ENCODE measurements at places on chromosomes 5 and 9. TPM values are rescaled to one million over a fixed set of nuclear protein-coding genes. Genes with fewer than 3 reads are reported as not detected.
A peak's percentile ranks its signal among the peaks of the same experiment; 100 is the strongest.

DNA sequence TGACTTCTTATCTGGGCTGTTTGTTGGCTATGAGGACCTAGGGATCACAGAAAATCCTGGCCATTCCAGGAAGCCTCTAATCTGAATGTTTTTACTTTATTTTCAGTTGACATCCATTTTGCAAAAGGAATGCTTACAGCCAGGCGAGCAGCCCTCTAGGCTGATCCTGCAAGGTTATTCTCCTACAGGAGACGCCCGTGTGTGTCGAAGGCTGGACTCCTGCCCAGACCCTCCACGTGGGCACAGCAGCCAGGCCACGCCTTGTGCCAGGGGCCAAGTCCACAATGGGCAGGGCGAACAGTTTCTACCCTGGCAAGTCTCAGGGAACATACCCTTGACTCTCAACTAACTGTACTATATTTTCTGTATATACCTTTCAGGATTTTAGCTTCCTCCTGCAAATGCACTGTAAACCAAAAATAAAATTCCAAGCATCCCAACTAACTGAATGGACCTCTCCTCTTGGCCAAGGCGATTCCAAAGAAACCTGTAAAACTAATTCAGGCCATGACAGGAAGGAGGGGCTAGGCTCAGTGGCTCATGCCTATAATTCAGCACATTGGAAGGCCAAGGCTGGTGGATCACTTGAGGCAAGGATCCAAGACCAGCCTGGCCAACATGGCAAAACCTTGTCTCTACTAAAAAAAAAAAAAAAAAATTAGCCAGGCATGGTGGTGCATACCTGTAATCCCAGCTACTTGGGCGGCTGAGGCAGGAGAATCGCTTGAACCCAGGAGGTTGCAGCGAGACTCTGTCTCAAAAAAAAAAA lies 5.7 kb downstream of the CMBL start:
- H3K27ac ChIP-seq = no peak overlapping the region
- DNase-seq = no peak
- no peaks in the 10 kb centered on the region for H3K27me3 ChIP-seq
- H3K4me3 ChIP-seq = no peak overlapping the region
- H3K4me1 ChIP-seq = peaks cover 4% of the 10 kb centered on the region

GRCh38 chr9:117555964-117556629 lies 141.2 kb upstream of the ASTN2 start:
- H3K27me3 ChIP-seq = no peaks in the 10 kb centered on the region
- no peaks in the 10 kb centered on the region for H3K36me3 ChIP-seq
- H3K27ac ChIP-seq = no peak overlapping the region
- H3K4me1 ChIP-seq = no peaks in the 10 kb centered on the region
- DNase-seq = no peak
- no peak overlapping the region for H3K4me3 ChIP-seq

- H3K4me1 ChIP-seq = peaks cover 10% of the 10 kb centered on the region
- H3K27me3 ChIP-seq = no peaks in the 10 kb centered on the region
- no peaks in the 10 kb centered on the region for H3K36me3 ChIP-seq
- peak; percentile 86 for DNase-seq
Measured at GRCh38 chr9:16058131-16058549, 505.3 kb downstream of the CCDC171 start.

DNA sequence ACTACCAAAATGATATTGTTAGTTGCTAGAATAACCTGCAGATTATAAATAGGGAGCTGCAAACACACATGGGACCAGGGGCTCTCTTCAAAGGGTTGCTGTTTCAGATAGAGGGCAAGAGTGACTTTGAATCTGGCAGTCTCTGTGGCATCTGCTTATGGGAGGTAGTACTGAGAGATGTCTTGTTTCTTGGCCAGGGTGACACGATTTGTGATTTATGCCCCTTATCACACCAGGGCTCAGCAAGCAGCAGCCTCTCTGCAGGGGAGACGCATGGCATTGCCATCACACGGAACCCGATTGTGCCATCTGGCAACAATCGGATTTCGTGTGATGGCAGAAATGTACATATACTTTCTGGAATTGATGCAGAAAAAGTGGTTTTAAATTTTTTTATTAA lies 615.6 kb downstream of the ZNF608 start:
- H3K27me3 ChIP-seq = no peaks in the 10 kb centered on the region
- H3K27ac ChIP-seq = no peak overlapping the region
- H3K4me3 ChIP-seq = no peak overlapping the region

DNA sequence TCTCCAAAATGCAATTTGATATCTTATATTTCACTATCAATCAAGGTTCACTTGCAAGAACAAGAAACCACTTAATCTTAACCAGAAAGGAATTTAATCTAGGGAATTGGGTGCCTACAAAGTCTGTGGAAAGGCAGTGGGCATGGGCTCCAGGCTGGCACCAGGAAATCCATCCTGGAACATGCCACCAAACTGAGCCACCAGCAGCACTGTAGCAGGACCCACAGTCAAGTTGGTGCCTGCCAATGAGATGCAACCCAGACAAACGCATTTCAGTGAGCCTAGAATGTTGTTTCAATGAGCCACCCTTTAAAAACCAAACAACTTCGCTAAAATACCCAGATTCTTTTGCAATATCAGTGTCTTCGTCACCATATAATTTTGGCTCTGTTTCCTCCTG lies 71.1 kb downstream of the PRKACG start:
- H3K4me3 ChIP-seq = no peak overlapping the region
- H3K36me3 ChIP-seq = no peaks in the 10 kb centered on the region
- H3K27me3 ChIP-seq = no peaks in the 10 kb centered on the region

- no peak overlapping the region for H3K27ac ChIP-seq
- DNase-seq = no peak
- no peaks in the 10 kb centered on the region for H3K36me3 ChIP-seq
- no peaks in the 10 kb centered on the region for H3K4me1 ChIP-seq
Measured at GRCh38 chr5:169637549-169638121, 560 bp downstream of the DOCK2 start.

DNA sequence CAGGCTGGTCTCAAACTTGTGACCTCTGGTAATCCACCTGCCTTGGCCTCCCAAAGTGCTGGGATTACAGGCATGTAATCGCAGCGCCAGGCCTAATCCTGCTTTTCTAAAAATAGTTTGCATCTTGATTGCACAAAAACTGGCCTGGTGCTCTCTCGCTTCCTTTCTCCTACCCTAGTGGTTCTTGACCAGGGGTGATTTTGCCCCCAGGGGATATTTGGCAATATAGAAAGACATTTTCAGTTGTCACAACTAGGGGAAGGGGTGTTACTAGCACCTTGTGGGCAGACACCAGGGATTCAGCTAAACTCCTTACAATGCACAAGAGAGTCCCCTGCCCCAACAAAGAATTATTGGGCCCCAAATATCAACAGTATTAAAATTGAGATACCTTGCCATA lies 139.8 kb downstream of the DROSHA start:
- no peak for DNase-seq
- H3K27ac ChIP-seq = no peak overlapping the region
- H3K4me3 ChIP-seq = no peak overlapping the region

GRCh38 chr5:1006656-1007071 lies 1.9 kb upstream of the NKD2 start:
- no peaks in the 10 kb centered on the region for H3K36me3 ChIP-seq
- H3K4me3 ChIP-seq = no peak overlapping the region
- peaks cover 73% of the 10 kb centered on the region for H3K27me3 ChIP-seq
- DNase-seq = no peak
- no peak overlapping the region for H3K27ac ChIP-seq

GRCh38 chr5:153372425-153373129 lies 117.9 kb upstream of the GRIA1 start:
- no peaks in the 10 kb centered on the region for H3K36me3 ChIP-seq
- no peak overlapping the region for H3K4me3 ChIP-seq
- no peak for DNase-seq
- no peaks in the 10 kb centered on the region for H3K4me1 ChIP-seq
- H3K27me3 ChIP-seq = no peaks in the 10 kb centered on the region

DNA sequence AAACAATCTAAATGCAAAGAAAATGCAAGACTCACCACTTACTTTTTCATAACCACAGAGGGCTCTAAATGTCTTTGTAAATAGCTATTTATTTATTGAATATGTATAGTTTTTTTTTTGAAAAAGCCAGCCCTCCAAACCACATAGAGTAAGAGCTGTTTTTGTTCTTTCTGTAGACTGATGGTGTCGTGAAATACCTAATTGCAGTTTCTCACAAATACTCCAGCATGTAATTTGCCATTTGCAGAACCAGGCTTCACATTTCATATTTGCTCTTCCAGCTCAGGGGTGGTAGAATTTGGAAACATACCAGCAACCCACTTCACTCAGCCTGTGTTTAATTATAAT lies 159.8 kb downstream of the TMC1 start:
- no peak for DNase-seq
- no peaks in the 10 kb centered on the region for H3K36me3 ChIP-seq
- no peak overlapping the region for H3K4me3 ChIP-seq
- no peaks in the 10 kb centered on the region for H3K4me1 ChIP-seq
- no peak overlapping the region for H3K27ac ChIP-seq

ABITRAM gene
- 8.6 TPM for total RNA-seq

LCN9 gene
- total RNA-seq = not detected

DRD1 gene
- total RNA-seq = 0.18 TPM

THBS4 gene
- 0.83 TPM for total RNA-seq

C9orf152 gene
- total RNA-seq = not detected

Data from IMR-90 (cell line).